ENCODE measurements at places on chromosomes 4 and X.

DNA sequence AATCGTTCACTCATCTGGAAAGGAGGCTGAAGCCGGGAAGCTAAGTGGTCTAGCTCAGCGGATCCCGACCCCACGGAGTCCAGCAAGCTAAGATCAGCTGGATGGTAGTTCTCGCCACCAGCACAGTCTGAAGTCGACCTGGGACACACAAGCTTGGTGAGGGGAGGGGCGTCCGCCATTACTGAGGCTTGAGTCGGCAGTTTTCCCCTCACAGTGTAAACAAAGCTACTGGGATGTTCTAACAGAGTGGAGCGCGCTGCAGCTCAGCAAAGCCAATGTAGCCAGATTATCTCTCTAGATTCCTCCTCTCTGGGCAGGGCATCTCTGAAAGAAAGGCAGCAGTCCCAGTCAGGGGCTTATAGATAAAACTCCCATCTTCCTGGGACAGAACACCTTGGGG is 555.4 kb downstream of the BCOR start:
- DNase-seq: no peak

GRCh38 chr4:791898-792625 is 33.9 kb downstream of the CPLX1 start:
- DNase-seq: no peak

DNA sequence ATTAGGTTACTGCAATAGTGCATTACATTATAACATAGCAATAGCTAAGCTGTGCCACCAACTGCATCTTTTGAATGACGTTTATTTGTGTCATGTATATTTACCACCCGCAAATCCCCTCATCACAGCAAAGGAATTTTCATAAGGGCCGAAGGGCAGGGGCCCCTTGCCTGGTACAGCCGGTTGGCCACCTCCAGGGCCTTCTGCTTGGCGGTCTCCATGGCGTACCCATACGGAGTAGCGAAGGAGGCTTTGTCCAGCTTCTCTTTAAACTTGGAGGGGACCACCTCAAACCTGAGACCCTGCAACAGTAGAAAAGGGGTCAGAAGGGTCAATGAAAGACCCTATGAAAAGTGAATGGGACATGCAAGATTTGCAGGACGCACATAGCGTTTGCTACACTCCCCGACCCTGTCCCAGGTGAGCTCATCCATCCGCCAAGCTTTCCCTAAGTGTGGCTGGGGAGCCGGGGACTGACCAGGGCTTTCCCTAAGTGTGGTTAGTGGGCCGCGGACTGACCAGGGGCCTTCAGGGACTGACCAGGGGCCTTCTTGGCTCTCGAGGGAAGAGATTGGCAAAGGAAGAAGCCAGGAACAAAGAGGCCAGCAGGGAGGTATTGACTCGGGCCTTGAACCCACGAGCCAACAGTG is 10.6 kb downstream of the ASMTL start:
- DNase-seq: no peak

DNA sequence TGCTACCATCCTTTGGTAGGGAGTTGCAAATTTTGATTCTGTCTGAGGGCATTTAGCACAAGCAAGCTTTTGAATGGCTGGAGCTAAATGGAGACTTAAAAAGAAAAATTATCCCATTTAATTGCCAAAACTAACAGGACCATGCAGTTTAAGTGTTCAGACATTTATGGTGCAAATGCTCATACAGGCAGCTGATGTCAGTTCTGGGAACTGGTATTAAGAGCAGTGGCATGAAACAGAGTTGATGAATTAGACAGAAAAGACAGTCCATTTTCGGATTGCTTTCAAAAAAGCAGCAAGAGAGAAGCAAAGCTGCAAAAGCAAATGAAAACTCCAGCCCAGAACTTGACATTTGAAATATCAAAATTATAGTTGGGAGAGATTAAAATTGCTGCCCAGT is 1.3 kb downstream of the SCRG1 start:
- DNase-seq: no peak

GRCh38 chr4:68864438-68865187 is 48.8 kb downstream of the UGT2B10 start:
- DNase-seq: no peak

DNA sequence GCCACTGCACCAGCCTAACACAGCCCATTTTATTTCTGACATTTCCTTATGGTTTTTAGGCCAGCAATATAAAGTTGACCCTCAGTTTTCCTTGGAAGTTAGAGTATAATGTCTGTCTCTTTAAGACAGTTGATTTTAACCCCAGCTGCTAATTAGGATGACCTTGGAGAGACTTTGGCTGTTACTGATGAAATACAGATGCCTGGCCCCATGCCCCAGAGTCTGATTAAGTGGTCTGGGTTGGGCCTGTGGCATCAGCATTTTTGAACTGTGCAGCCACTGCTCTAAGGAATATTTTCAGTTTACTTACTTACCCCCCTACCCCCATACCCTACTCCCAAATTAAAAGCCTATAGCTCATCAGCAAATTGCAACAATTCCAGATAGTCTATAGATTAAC is 85.8 kb downstream of the DCLK2 start:
- DNase-seq: no peak

- DNase-seq: peak; percentile 42
Observed at GRCh38 chr4:148067301-148067916, 335.5 kb downstream of the ARHGAP10 start.

- DNase-seq: no peak
Observed at GRCh38 chr4:54418468-54418867, 189.4 kb downstream of the PDGFRA start.

DNA sequence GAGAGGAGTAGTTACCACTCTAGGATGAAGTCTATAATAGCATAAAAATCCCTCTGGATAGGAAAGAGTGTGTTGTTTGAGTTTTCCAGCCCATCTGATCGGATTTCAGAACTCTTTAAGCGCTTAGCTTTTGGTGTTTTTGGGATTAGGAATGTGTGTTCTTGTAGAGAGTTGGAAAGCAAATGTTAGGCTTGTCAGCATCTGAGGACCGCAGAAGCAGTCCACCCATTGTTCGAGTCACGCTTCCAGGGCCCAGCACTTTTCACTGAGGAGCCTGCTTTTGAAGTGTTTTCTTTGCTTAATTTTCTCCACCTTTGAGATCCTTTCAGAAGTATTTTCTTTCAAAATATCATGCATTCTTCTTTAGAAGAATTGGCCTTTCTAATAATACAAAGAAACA is 306.2 kb downstream of the TENM3 start:
- no peak for DNase-seq

DNA sequence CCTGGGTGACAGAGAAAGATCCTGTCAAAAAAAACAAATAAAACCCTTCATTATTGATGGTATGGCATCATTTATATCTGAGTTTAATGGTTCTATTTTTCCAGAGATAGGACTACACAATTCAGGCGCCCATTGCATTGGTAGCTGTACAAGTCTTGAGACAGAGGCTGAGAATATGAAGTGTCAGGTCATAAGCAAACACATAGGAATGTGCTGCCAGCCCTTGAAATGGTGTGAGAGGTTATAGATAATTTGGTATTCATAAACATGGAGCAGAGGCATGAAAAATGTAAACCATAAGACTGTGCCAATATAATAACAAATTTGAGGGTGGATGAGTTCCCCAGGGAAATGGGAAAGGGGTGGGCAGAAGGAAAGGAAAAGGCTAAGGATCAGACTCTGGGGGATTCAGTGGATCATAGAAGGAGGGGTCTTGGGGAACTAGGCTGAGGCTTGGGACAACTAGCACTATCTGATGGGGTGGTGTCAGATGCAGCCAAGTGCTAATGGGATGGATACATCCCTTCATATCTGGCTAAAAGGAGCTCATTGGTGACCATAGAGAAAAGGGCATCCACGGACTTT is 50.8 kb downstream of the MAOA start:
- no peak for DNase-seq

GRCh38 chr4:40418430-40419230 is 83.5 kb downstream of the CHRNA9 start:
- DNase-seq: no peak

DNA sequence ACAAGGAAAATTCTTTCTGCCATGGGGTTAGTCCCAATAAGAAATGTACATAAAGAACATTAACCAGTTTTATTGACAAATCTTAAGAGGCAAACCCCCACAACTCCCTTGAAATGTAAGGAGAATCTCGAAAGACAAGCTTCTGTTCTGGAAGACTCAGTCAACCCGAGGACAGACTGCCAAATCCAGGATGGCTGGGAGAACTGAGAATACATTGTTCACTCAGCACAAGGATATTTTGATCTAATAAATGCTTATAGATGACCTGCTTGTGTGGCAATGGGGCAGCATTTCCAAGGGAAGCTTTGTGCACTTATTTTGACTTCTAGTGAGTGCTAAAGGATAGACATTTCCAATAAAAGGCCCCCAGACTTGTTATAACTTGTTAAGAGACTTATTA is 280.4 kb downstream of the DHX15 start:
- DNase-seq: no peak

- DNase-seq: no peak
Observed at GRCh38 chr4:86653237-86653865, 59.2 kb downstream of the PTPN13 start.

- DNase-seq: no peak
Observed at GRCh38 chrX:133384454-133384853, 30.8 kb downstream of the GPC4 start.

DNA sequence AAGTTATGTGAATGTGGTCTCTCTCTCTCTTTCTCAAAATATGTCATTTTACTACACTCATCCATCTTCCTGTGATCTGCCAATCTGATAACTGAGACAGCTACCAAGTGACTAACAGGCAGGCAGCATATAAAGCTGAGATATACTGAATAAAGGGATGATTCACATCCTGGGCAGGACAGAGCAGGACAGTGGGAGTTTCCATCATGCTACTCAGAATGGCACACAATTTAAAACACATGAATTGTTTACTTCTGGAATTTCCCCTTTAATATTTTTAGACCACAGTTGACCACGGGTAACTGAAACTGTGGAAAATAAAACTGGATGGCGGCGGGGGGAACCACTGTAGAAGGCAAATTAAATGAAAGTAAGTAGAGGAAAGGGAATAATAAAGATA is 58.6 kb upstream of the DCTD start:
- peak; percentile 90 for DNase-seq

DNA sequence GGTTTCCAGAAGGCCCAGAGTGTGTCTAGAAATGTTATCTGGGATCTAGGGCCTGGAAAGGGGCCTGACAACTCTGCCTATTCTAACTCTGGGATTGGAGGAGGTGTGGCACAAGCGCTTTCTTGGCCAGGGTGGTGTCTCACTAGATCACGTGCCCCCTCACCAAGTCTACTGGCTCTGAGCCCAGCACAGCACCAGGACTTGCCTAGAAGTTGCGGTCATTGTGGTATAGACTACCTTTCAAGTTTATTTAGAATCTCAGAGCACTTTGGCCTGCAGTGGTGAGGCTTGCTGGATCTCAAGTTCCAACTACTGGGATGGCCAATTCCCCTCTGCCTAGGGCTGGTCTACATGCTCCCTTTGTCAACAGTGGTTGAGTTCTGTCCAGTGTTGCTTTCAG is 223.3 kb upstream of the MAGEB2 start:
- DNase-seq: no peak

DNA sequence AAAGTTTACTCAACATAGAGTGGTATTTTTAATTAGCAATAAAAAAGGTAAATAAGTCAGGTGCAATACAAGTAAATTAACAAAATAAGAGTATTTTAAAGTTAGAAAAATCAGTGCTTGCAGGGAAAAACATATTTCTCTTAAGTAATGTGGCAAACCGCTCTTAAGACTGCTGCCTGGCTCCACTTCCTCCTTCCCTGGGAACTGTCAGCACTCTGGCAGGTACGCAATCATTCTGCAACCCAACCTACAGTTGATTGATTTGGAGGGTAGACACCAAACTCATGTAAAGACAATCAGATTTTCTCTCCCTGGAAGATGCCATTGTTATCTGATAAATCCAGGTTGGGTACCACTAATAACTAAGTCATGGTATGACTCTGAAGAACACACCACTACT is 63.9 kb downstream of the PPP3CA start:
- no peak for DNase-seq

- no peak for DNase-seq
Observed at GRCh38 chr4:16092682-16093319, 9.0 kb upstream of the PROM1 start.

- DNase-seq: no peak
Observed at GRCh38 chr4:145870155-145871020, 68.2 kb downstream of the ZNF827 start.

DNA sequence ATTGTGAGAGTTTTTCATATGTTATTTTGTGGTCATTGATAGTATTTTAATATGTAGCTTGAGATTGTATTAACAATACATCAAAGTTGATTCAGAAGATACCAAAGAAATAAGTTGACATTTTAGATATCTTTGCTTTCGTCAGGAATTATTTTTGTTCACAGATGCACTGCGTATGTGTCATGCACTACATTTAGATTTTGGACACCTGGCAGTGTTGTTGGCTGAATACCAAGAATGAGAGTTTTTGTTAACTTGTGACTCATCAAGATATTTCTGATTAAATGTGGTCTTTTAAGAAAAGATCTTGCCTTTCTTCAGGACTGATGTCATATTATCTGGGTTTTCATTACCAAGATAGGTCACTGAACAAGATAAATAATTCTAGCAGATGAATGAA is 633.4 kb downstream of the CENPC start:
- peak; percentile 96 for DNase-seq

GRCh38 chr4:157804986-157805385 is 367.8 kb downstream of the GASK1B start:
- DNase-seq: peak; percentile 6

DNA sequence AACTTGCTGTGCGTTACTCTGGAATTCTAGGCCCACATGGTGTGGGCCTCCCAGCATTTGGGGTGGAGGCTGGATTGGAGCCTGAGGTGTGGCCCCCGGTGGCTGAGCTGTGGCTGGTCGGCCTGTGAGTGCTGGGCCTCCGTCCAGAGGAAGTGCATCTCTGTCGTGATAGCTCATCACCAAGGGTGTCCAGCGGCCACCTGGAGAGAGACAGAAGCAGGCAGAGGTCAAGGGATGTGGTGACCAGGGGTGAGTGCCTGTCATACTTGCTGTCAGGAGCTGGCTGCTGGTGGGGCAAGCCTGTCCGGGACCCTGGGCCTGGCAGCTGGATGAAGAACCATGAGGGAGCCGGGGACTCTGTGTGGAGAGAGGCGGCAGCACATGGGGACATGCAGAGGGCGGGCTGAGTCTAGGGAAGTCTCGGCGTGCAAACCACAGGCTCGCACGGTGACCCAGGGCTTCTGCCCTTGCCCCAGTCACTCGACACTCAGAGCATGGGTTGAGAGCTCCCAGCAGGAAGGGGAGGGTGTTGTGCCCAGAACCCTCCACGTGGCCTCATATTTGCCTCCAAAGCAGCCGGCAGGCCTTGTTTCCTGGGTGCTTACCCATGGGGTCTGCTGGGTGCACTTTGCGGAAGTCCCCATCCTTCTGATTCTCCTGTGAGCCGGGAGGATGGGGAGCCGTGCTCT is 6.2 kb downstream of the SORCS2 start:
- DNase-seq: no peak

DNA sequence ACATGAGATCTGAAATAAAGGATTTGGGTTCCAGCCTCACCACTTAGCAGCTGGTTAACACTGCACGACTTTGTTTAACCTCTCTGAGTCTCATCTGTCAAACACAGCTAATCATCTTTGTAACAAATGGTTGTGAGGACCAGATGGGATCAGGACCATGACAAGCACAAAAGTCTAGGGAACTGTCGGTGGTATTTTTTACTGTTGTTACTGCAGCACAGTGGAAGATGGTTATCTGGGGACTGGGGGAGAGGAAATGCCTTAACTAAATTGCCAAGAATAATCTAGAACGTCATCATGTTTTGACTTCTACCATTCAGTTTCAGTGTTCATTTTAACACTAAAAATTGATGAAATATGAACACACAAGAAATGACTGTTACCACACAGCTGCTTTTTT is 99.5 kb downstream of the ADGRA3 start:
- DNase-seq: peak; percentile 70

- DNase-seq: no peak
Observed at GRCh38 chrX:21831496-21831895, 7.9 kb upstream of the MBTPS2 start.

- peak; percentile 16 for DNase-seq
Observed at GRCh38 chrX:86148024-86148511, at the start of gene DACH2. DACH2 (plus strand) TSS chrX:86148451.
